Breast epithelium (tissue), 4 donors: ENCODE measurements at places on chromosomes 12 and 14.
A peak's percentile ranks its signal among the peaks of the same experiment; 100 is the strongest.

GRCh38 chr12:74791365-74791764 lies 253.7 kb downstream of the ATXN7L3B start:
- H3K27me3 ChIP-seq, result no peaks in the 10 kb centered on the region

DNA sequence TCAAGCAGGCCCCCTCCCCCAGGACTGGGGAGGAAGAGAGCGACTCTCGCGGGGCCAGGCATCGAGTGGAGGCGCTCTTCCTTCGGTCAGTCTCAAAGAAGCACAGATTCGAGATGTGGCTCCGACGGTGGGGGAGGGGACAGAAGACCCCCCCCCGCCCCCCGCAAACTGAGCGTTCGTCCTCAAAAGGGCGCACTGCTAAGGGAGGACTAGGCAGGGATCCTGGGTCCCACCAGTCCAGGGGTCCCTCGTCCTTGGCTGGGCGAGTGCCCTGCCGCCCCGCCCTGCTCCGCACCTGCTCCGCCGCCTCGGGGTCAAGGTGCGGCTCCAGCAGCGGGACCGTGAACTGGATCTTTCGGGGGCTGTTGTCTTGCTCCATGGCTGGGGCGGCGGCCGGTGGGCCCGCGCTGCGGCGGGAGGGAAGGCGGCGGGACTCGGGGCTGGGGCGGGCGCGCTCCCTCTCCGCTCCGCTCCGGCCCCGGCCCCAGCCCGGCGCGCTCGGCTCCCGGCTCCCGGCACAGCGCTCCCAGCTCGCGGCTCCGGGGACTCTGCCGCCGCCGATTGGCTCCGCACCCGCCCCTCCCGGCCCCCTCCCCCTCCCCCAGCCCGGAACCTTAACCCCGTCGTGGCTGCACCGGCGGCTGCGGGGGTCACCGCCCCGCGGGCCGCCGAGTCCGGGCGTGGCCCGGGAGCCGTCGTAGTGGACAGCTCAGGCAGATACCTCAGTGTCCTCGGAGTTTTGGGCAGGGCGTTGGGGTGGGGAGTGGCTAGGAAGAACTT lies at the start of gene PPP1R1A:
TSS of gene PPP1R1A (minus strand) at position 550 of the 780 bp plus-strand sequence. CDS start at position 379, 171 bp downstream.
- peaks cover 4% of the 10 kb centered on the region for H3K4me1 ChIP-seq
- no peak for DNase-seq
- no peaks in the 10 kb centered on the region for H3K36me3 ChIP-seq

- no peak overlapping the region for H3K27ac ChIP-seq
- H3K4me1 ChIP-seq, result no peaks in the 10 kb centered on the region
- H3K36me3 ChIP-seq, result no peaks in the 10 kb centered on the region
- H3K27me3 ChIP-seq, result no peaks in the 10 kb centered on the region
Observed at GRCh38 chr14:55607386-55607785, 27.4 kb downstream of the KTN1 start.

DNA sequence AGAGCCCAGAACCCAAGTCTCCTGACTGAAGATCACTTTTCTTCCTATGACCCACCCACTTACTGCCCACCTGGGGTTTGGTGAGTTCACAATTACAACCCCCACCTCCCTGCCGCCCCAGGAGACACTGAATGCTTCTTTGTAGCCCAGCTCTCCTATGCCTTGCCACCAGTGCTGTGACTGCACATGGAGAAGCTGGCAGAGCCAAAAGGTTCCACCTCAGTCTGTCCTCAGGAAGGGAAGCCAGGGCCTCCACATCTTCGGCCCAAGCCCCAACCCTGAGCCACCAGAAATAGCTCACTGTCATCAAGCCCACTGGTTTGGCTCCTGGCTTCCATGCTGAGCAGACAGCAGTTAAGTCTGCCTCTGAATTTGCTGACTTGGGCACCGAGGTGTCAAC lies 25.6 kb downstream of the OTUB2 start:
- no peak overlapping the region for H3K4me3 ChIP-seq
- H3K27me3 ChIP-seq, result no peaks in the 10 kb centered on the region
- no peaks in the 10 kb centered on the region for H3K4me1 ChIP-seq
- H3K36me3 ChIP-seq, result peaks cover 15% of the 10 kb centered on the region

DNA sequence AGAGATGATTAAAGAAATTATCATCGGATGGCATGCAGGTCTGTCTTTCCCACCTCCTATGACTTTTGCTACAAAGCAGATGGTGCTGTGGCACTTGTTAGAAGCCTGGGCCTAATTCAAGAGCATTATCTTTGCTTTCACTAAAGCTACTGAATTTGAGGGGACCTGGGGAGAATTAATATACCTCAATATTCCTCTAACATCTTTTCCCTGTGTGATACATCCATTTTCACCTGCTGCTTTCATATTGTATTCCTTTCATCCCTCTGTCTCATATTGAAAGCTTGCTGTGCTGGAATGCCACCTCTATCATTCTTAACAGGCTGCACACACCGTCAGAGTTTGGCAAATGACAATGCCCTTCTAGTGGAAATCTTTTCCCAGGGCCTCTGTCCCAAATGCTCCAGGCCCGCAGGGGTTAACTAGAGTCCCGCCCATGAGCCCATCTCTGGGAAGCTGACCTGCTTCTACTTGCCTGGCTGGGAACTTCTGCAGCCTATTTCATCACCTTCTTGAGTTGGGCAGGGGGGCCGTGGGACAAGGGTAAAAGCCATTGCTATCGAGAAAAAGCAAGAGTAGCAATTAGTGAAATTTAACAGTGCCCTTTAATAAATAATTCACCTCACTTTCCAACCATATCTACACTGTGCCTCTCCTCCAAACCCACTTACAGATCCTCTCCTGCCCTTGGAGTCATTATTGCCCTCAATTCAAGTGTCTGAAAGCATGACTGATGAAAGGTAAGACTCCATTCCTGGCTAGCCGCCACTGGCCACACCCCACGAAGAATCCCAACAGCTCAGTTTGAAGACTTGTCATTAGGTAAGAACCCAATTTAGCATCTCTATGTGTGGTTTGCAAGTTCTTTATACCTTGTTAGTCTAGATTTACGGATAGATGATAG lies 126.7 kb upstream of the BTG1 start:
- no peak overlapping the region for H3K4me3 ChIP-seq
- H3K27me3 ChIP-seq, result no peaks in the 10 kb centered on the region

DNA sequence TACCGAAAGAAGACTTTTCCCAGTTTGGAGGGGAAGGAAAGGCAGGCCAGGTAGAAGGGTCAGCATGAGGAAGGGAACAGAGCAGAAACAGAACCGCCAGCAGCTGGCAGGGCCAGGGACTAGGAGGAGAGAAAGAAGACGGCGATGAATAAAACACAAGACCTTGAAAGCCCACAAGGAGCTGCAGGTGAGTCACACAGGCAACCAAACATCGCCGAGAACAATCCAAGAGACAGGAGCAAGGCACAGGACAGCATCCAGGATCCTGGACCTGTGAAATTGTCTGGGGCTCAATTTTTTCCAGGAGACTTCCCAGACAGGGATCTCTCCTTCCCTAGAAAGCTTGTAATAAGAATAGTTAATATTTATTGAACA lies 47.3 kb downstream of the NUAK1 start:
- DNase-seq, result no peak
- H3K27me3 ChIP-seq, result no peaks in the 10 kb centered on the region
- peak overlapping the region; percentile 62 for H3K27ac ChIP-seq
- no peak overlapping the region for H3K4me3 ChIP-seq
- H3K4me1 ChIP-seq, result peaks cover 6% of the 10 kb centered on the region
- no peaks in the 10 kb centered on the region for H3K36me3 ChIP-seq

- no peaks in the 10 kb centered on the region for H3K27me3 ChIP-seq
- H3K36me3 ChIP-seq, result no peaks in the 10 kb centered on the region
- no peak overlapping the region for H3K4me3 ChIP-seq
- no peaks in the 10 kb centered on the region for H3K4me1 ChIP-seq
Observed at GRCh38 chr12:88544991-88545980, 35.0 kb downstream of the KITLG start.

- H3K36me3 ChIP-seq, result no peaks in the 10 kb centered on the region
- no peaks in the 10 kb centered on the region for H3K27me3 ChIP-seq
- no peak for DNase-seq
- no peaks in the 10 kb centered on the region for H3K4me1 ChIP-seq
- H3K27ac ChIP-seq, result no peak overlapping the region
Observed at GRCh38 chr14:69956970-69957369, 77.8 kb downstream of the SMOC1 start.

DNA sequence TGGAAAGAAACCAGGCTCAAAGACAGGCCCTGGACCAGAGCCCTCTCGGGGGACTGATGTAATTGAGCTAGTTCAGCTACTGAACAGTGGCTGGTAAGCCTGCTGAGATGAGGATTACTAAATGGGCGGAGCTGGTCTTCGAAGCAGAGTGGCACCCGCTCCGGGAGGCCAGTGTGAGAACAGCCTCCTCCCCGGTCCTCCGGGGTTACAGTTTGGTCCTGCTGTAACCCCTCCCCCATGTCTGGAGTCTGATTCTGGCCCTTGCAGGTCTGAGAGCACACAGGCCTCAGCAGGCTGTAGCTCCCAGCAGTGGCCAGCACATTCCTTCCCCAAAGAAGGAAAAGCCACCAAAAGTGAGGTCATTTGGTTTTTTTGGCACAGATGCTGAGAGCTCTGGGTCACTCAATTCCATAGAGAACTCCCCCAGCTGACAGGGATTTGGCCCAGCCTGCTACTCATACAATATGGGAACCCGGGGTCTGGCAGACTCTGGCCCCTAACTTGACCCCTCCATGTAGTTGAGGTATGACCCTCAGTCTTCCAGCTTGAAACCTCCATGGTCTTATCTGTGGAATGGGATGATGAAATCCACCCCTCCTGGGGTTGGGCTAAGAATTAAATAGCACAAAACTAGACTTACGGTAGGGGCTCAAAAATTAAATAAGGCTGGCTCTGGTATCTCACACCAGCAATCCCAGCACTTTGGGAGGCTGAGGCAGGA lies 39.0 kb downstream of the ACTN1 start:
- H3K36me3 ChIP-seq, result no peaks in the 10 kb centered on the region
- peak overlapping the region; percentile 94 for H3K27ac ChIP-seq
- H3K4me1 ChIP-seq, result peaks cover 52% of the 10 kb centered on the region
- no peaks in the 10 kb centered on the region for H3K27me3 ChIP-seq
- DNase-seq, result peak; percentile 88
- H3K4me3 ChIP-seq, result no peak overlapping the region

DNA sequence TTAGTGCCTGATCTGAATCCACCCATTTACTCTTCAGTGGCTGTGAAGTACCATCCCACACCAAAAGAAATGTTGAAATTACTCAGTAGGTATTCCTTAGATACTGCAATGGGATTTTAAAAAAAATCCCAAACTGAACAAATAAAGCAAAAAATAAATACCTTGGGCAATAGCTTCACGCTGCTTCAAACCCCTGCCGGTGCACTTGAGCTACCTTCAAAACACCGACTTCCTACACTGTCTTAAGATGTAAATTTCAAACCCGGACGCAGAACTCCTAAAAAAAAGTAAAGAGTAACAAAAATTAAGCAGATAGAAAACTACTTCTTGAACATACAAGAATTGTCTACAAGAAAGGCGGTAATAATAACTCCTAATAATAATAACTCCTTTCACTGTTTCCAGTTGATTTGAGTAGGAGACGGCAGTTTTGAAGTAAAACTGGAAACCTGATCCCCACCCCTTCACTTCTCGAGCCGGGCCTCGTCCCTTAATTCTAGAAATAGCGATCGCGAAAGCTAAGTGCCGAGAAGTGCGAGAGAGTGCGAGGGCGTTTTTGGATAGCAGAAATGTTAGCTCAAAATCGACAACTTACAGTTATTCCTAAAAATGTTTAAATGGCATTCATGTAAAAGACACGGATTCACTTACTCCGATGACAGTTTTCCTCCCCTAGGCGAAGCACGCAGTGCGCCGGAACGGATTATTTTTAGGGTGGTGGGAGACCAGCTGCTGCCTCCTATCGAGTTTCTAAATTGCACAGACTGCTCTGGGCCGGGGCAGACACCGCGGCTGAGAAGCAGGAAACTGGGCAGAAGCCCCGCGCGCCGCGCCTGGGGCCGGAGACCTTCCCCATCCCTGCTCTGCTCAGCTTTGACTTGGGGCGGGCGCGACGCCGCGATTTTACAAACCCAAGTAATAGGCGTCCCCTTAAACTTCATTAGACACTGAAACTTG lies at the start of gene ABCC9:
TSS of gene ABCC9 (minus strand) at position 878 of the 957 bp plus-strand sequence. CDS start 4,752 bp downstream, outside the sequence.
- H3K4me3 ChIP-seq, result peak within 1 kb of the TSS; percentile 46
- H3K27ac ChIP-seq, result peak within 1 kb of the TSS; percentile 37

DNA sequence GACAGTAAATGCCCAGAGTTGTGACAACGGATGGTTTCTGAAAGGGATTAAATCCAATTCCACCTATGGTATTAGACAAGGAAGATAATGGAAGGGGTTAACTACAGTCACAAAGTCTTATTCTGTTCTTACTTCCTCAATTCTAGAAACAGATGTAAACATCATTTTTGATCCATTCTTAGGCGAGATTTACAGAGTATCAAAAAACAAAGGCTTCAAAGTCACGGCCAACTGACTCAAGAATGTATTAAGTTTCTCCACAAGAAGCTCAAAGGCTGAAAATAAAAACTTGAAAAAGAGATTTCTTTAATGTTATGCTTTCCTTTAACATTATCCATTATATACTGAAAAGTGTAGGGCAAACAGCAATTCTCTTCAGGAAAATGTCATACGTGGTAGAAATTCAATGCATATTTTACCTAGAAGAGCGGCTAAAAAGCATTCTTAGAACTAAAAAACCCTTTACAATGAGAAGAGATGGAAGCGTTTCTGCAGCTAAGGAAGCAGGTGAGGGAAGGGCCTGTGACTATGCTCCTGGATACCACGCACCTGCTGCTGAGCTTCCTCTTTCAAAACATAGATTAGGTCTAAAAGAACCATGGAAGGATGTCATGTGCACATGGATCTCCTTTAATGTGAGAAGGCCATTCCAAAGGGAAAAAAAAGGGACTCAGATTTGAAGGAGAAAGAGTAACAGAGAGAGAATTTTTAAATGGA lies 185.8 kb downstream of the STXBP6 start:
- H3K27me3 ChIP-seq, result no peaks in the 10 kb centered on the region
- no peak overlapping the region for H3K27ac ChIP-seq
- no peaks in the 10 kb centered on the region for H3K4me1 ChIP-seq
- H3K4me3 ChIP-seq, result no peak overlapping the region

DNA sequence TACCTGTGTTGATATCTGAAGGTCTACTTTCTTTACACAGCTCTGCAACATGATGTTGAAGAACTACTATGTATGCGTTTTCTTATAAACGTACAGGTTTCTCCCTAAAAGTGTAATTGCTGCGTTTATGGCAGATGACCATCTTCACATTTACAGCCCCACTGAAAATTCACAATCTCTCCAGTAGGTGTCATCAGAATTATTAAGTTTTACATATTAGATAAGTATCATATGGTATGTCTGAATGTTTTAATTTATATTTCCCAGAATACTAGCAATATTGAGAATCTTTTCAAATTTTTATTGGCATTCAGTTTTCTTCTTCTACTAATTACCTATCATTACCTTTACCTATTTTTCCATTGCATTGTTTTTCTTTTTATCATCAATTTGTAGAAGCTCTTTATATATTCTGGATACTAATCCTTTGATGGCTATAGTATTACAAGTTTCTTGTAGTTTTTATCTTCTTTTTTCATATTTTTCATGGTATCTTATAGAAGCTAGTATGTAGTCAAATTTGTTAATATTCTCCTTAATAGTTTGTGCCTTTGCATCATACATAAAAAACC lies 123.5 kb downstream of the CAPZA3 start:
- no peak overlapping the region for H3K4me3 ChIP-seq
- no peak overlapping the region for H3K27ac ChIP-seq
- no peaks in the 10 kb centered on the region for H3K36me3 ChIP-seq
- DNase-seq, result no peak
- no peaks in the 10 kb centered on the region for H3K27me3 ChIP-seq
